ENCODE measurements at places on chromosomes 5 and 9.

DNA sequence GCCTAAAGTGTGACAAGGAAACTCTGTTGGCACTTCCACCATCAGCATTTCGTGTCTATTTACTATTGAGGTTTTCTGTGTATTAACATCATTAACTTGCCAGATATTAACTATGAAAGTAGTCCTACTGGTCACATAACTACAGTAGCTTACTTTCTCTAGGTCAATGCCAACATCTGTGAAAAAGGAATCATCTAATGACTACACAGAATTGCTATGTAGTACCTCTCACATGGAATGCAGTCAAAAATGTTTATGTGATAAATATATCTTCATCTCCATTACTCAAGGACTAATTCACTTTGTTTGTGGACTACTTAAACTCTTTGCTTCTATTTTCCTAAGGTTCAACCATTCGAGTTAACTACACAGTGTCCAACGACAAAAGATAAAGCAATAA is 2.1 kb downstream of the SCAI start:
- DNase-seq, result no peak

DNA sequence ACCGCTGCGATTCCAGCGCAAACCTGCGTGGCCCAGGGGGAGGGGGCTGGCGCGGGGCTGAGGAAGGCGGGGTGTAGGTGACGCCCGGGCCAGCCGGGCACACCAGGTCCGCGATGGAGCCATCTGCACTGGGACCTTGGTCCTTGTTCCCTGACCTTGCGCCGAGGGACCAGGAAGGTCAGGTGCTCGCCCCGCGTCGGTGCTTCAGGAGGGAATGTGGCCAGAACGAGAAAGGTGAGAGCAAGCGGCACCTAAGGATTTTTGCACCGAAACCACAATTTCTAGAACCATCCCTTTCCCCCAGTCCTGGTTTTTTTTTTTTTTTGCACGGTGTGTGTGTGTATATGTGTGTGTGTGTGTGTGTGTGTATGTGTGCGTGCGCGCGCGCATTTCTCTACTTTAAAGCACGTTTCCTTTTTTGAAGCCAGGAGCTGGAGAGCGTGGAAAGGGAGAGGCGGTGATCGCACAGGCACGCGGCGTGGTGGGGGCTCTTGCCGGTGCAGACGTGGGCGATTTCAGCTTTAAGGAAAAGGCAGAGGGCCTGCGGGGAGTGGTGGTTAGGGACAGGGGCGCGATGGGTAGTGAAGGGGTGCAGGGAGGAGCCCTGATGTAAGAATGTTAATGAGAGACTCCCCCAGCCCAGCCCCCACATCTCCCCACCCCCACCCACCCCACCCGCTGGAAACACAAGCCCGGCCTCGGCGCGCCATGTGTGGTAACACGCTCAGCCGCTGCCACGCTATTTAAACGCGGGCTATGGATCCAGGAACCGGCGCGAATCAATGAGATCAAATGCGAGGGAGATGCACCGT is at the start of gene NPR3:
TSS of gene NPR3 (plus strand) at position 772 of the 812 bp plus-strand sequence. CDS start 456 bp downstream, outside the sequence.
- peak; percentile 56 for DNase-seq

GRCh38 chr9:18437315-18438201 is 36.4 kb upstream of the ADAMTSL1 start:
- no peak for DNase-seq

DNA sequence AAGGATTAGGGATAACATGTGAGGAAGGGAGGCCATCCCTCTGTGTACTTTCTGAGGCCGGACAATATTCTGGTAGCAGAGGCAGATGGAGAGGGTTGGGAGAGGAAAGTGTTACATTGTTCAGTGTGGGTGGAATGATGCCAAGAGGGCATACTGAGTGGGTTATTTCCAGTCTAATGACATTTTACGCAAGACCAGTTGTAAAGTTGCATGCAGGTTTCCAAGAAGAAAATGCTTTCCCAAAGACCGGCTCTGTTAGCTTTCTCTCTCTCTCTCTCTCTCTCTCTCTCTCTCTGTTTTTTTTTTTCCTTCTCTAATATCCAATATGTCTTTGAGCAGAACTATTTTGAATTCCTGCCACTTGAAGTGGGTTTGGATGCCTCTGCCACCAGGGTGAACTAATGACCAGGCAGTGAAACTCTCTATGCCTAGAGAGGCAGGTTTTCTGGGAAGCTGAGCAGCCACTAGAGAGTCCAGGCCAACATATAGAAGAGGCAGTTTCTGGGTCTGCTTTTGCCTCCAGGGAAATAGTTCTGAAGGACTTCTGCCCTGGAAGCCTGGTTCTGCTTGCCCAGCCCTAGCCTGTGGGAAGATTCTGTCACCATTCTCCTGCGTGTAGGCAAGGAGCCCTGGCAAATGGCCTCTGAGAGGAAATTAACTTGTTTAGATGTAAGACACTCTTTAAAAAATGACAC is 24.4 kb upstream of the ZNF366 start:
- no peak for DNase-seq

- no peak for DNase-seq
Measured at GRCh38 chr5:168209244-168209995, 82.0 kb upstream of the WWC1 start.

DNA sequence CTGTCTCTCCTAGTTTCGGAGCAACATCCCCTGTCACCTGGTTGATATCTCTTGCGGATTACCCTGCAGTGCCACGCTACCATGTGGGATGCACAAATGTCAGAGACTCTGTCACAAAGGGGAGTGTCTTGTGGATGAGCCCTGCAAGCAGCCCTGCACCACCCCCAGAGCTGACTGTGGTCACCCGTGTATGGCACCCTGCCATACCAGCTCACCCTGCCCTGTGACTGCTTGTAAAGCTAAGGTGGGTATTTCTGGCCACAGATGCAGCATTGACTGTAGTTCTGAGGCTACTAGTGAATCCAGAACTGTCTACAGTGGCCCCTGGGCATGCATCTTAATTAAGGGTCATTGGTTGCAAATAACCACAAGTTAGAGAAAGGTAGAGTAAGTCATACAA is 50.8 kb downstream of the AQP7 start:
- DNase-seq, result no peak

Measured in bone marrow (tissue), 2 donors.